ENCODE measurements at places on chromosomes 13 and 19.

- no peak for DNase-seq
These were observed at the start of gene TINCR for GRCh38 chr19:5567360-5567969. Gene TINCR, minus strand, starts transcription at chr19:5567953.

- DNase-seq = peak; percentile 84
These were observed 64.5 kb upstream of the WDFY2 start for GRCh38 chr13:51519771-51520216.

DNA sequence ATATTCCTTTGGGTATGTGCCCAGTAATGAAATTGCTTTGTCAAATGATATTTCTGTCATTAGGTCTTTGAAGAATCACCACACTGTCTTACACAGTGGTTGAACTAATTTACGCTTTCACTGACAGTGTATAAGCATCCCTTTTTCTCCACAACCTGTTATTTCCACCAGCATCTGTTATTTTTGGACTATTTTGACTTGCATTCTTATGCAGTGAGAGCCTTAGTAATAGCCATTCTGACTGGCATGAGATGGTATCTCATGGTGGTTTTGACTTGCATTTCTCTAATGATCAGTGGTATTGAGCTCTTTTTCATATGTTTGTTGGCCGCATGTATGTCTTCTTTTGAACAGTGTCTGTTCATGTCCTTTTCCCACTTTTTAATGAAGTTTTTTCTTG lies 92.0 kb upstream of the SPATA13 start:
- DNase-seq = no peak

DNA sequence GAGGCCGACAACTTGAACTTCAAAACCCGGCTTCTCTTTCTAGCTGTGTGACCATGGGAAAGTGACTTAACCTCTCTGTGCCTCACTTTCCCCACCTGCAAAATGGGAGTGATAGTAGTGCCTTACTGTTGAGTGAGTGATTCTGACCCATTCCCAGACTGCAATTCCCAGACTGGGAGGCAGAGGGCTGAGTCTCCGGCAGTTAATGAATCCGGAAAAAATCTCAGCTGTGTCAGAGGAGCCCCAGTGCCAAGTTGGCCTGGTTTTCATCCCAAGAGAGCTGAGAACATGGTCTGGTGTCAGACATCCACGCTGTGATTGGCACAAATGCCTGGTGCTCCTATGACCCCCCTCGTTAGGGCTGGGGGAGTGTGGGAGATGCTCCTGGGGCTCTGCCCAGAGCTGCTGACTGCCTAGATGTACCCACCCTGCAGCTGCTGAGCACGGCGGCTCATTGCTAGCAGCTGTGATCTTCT lies 50.0 kb downstream of the PIN1 start:
- DNase-seq = peak; percentile 39

- no peak for DNase-seq
These were observed 46.1 kb upstream of the DCUN1D2 start for GRCh38 chr13:113536461-113537110.

- no peak for DNase-seq
These were observed 9.6 kb downstream of the TINCR start for GRCh38 chr19:5558101-5558621.

GRCh38 chr13:98917116-98917515 lies 60.7 kb downstream of the DOCK9 start:
- DNase-seq = no peak

DNA sequence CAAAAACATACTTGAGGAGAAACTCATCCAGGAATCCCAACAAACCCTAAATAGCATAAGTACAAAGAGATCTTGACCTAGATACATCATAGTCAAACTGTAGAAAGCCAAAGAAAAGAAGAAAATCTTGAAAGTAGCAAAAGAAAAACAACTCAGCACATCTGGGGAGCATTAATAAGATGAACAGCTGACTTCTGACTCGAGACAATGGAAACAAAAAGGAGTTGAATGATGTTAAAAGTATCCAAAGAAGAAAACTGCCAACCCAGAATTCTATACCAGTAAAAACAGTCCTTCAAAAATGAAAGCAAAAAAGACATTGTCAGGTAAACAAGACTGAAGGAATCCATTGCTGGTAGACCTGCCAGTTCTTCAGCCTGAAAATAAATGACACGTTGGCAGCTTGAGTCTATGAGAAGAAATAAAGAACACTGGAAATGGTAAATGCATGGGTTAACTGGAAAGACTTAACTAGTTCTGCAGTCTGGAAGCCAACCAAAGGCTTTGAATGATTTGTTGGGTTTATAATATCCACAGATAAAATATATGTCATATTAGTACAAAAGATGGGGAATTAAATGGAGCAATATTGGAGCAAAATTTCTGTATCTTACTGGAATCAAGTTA lies 46.8 kb downstream of the TSSK6 start:
- DNase-seq = no peak

DNA sequence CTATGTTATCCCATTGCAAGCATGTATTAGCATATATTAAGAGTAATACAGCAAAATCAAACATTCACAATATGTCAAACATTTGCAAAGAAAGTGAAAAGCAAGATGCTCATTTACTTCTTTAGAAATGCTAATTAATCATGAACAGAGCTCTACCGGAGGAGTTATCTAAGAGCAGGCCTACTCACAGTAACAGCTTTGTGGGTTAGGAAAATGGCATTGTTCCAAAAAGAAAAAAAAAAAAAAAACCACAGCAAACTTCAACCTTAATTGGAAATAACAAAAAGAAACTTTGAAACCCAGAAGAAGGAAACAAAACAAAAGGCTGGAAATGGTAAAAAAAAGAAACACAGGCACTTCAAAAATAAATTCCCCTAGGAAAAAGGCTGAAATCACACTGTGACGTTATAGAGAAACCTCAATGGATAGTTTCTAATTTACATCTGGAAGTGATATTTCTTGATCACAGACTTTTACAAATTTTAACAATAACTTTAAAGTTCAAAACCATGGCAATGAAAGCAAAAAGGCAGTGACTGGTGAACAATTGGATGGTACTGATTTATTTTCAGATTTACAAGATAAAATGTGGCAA lies 1236.8 kb upstream of the SPRY2 start:
- DNase-seq = no peak

DNA sequence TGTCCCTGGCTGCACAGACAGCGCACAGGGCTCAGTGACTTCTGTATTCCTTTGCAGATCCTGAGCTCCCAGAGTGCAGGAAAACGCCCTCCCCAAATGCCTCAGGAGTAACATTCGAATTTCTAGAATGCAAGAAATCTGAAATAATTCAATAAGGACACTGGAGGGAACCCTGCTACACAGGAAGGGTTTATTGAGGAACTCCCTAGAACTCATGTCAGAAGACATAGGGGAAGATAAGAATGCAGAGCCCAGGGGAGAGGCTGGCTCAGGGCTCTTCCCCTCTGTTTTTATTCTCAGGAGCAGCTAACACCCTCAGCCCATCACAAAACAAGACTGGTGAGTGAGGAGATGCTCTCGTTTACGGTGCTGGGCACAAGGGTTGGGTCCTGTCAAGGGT lies 6.8 kb downstream of the LILRA1 start:
- DNase-seq = no peak

DNA sequence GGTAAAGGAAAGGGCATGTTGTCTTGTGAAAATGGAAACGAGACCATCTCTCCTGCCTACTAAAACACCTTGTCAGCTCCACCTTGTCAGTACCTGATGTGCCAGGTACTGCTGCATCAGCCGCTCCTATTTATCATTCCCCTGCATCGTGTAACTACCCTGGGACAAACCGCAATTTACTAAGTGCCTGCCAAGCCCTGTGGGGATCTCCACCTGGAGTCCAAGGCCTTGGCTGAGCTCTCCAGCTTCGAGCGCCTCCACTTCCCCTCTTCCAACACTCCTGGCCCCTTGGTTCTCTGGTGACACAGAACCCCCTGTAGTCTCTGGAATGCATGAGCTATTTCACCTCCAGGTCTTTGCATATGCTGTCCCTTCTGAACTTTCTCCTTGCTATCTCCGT lies 25.9 kb upstream of the CCNP start:
- DNase-seq = no peak

DNA sequence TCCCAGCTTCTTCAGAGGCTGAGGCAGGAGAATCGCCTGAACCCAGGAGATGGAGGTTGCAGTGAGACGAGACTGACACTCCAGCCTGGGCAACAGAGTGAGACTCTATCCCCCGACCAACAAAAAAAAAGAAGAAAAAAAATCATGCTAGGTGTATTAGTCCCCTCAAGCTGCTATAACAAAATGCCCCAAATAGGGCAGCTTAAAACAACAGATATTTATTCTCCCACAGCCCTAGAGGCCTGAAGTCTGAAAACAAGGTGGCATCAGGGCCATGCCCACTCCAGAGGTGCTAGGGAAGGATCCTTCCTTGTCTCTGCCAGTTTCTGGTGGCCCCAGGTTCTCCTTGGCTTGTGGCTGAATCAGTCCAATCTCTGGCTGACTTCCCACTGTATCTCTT lies 8.6 kb upstream of the EHD2 start:
- no peak for DNase-seq

DNA sequence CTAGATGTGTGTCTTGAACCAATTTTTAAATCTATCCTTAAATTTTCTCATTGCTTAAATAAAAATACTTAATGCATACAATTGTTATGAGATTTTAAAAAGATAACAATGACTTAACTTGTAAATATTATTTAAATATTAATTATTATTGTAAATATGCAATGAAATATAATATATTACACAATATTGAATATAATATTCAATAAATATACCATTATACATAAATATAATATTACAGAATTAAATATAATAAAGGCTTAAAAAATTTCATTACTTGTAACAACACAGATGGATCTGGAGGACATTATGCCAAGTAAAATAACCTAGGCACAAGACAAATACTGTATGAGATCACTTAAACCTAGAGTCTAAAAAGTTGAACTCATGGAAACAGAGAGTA lies 1532.3 kb downstream of the PCDH9 start:
- no peak for DNase-seq

DNA sequence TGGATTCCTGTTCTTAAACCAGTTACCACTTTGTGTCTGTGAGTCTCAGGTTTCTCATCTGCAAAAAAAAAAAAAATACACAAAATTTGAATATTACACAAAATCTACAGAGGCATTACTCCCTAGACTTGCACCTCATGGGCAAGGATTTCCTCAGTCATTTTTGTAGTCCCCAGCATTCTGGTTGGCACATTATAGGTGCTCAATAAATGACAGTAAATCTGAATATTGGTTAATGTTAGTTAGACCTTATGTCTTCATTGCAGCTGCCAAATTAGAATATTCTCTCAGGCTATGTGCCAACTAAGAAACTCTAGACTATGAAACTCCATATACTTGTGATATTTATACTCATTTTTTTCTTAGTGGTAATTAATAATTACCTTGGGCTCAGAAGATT lies 2.2 kb downstream of the ZNF507 start:
- no peak for DNase-seq

GRCh38 chr13:39417643-39418042 lies 185.3 kb downstream of the LHFPL6 start:
- peak; percentile 52 for DNase-seq

DNA sequence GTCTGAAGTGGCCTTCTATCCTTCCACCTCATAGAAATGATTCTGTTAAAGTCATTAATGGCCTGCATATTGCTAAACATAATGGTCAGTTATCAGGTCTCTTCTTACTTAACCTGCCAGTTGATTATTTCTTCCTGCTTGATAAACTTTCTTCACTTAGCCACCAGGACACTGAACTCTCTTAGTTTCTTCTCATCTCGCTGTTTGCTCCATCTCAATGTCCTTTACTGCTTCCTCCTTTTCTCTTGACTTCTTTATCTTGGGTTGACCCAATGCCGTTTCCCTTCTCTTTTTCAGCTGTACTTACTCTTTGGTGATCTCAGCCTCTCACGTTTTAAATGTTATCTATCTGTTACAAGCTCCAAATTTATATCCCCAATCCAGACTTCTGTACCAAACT lies 17.1 kb upstream of the CLC start:
- DNase-seq = no peak

GRCh38 chr13:28478127-28478526 lies 16.8 kb downstream of the FLT1 start:
- DNase-seq = peak; percentile 57

DNA sequence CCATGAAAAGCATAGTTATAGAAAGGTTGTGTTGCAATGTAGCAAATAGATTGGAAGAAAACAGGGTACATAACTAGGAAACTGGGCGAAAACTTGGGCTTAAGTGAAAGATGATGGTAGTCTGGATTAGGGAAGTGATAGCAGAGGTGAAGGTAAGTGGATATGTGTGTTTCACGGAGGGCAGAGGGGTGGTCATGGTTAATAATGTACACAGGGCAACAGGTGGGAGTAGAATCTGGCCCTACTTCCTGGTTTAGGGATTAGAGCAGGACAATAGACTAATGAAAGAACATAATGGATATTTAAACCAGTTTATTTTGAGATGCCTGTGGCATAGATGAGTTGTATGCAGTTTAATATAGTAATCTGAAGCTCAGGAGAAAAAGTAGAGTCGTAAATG lies 257.3 kb upstream of the SPRY2 start:
- no peak for DNase-seq

GRCh38 chr13:45768656-45769479 lies 66.7 kb downstream of the CBY2 start:
- DNase-seq = no peak

GRCh38 chr13:44048326-44048725 lies 168.6 kb downstream of the LACC1 start:
- no peak for DNase-seq

DNA sequence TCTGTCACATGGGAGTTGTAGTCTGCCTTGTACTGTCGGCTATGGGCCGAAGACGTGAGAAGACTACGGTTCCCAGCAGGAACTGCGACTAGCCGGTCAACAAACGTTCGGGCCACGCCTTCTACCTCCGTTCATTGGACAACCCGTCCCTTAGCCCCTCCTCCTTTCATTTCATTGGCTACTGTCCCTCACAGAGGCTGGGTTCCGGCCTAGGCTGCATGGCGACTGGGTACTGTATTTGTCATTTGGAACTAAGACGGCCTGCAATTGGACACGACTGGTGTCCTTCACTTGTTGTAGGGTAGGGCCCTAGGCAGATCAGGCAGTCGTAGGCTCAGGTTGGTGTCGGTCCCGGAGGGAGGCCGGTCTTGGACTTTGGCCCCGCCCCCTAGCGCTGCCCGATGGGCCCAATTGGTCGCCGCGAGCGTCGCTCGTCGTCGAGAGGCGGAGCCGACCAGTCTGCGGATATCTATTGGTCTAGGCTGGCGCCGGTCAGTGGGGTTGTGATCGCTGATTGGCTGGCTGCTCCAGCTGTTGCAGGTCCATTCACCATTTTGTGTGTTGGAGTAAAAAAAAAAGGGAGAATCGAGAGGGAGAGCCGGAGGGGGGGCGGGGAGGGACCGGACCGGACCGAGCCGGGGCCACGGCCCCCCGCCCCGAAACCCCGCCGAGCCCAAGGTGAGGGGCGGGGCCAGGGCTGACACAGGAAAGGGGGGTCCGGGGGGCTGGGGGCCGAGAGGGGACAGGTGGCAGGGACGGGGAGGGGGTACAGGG lies at the start of gene CIC:
CIC (plus strand) TSS at position 549 of the 774 bp plus-strand sequence. CDS start 2,532 bp downstream, outside the sequence.
- DNase-seq = peak; percentile 100

GRCh38 chr13:49134305-49134704 lies 85.8 kb upstream of the MLNR start:
- no peak for DNase-seq

GRCh38 chr19:50599427-50599826 lies 31.2 kb upstream of the LRRC4B start:
- no peak for DNase-seq

All from AG10803 (cell line).